Forelimb muscle (tissue), 1 donor: ENCODE measurements at places on chromosomes 16 and 17.

GRCh38 chr17:76879691-76880090 is 11.5 kb downstream of the MGAT5B start:
- DNase-seq = no peak

- DNase-seq = no peak
Measured at GRCh38 chr16:17448640-17449638, 21.8 kb downstream of the XYLT1 start.

- DNase-seq = no peak
Measured at GRCh38 chr16:50781043-50781442, 39.2 kb downstream of the CYLD start.

DNA sequence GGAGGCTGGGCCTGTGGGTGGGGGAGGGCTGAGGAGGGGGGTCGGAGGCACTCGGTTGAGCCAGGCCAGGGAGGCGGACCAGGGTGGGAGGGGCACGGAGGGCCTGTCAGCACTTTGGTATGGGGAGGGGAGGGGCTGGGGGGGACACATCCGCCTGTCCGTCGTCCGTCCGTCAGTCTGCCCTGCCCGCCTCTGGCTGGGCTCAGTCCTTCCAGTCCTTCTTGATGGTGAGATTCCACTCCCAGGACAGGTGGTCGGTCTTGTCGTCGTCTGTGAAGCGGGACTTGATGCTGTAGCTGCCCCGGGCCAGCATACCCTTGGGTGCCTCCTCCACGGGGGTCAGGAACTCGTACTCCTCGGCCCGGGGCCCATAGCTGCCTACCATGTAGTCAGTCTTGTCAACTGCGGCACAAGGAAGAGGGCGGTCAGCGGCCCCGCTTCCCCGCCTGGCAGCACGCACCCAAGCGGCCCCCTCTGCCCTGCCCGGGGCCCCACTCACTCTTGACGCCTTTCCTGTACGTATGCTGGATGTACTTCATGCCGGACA is 2.4 kb downstream of the ARHGDIA start:
- DNase-seq = no peak

- DNase-seq = no peak
Measured at GRCh38 chr17:37884516-37884915, 39.7 kb upstream of the TBC1D3K start.

DNA sequence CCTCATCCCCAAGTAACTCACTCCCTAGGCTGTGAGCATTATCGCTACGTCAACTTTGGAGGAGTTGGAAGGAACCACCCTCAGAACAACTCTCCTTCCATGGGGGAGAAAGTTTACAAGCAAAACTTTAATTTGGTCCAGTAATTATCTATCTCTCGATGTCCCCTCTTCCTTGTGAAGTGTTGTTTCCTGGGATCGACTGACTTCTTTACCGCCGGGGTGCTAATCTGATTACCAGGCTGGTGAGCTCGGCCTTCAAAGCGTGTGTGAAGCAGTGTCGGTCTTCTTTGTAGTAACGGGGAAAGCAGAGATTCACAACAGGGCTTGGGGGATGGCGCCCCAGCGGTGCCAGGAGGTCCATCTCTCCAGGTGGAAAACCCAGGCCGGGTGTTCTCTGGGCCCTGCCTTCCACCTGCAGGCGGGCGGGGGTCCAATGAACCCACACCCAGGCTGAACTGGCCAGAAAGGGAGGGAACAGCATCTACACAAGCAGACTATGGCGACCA is 14.5 kb upstream of the FOXF1 start:
- DNase-seq = no peak

DNA sequence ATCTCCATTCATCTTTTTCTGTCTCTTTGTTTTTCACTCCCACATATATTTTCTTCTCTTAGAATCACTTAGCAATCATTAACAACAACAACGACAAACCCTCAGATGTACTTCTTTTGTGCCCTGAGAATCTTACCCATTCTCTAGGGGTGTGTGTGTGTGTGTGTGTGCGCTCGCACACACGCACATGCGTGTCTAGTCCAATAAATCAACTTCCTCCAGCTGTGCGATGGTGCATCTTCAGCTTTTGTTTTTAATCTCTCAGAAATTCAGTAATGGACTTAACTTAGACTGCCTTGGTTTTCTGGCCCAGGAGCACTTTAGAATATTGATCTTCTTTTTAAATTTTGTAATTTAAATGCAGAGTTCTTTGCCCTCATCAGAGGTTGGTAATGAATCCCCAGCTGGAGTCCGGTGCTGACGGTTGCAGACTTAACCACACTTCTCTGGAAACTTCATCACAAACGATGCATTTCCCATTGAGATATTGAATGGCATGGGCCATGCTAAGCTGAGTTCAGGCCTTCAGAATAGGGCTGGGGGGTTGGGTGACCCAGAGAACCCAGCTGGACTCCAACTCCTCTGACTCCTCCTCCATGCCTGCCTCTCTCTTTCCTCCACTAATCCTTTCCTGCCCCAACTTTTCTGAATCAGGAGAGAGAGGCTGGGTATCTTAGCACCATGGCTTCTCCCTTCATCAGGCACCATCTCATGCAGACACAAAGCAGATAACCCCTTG is 193.9 kb downstream of the ZNF18 start:
- DNase-seq = no peak

DNA sequence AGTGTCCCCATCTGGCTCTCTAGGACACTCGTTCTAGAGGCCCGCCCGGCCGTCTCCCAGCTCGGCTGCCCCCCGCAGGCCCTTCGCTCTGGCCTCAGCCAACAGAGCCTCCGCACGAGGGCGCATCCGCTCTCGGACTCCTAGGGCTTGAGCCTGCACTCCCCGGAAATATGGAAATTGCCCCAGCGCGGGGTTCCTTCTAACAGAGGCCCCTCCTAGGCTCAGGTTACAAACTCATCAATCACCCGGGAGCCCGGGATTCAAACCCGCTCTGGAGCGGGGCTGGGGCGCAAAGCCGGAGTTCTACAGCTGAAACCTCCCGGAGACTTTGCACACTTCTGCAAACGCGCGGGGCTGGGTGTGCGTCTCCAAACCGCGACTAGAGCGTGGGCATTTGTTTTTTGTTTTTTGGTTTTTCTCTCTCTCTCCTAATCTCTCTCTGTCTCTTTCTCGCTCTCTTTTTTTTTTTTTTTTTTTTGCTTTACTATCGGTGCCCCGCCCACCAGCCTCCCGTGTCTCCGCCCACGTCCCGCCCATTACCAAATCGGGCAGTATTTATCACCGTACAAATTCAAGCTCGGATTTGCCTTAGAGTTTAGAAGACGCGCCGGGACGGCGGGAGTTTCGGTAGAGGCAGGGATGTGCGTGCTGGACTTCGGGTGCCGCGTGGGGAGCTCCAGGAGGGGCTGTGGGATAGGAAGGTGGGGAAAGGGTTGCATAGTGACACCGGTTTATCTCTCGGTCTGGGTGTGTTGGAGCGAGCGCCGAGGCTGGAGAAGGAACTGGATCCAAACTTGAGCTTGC is 2.4 kb upstream of the FOXL1 start:
- DNase-seq = no peak

- DNase-seq = no peak
Measured at GRCh38 chr16:83833921-83834320, 26.1 kb downstream of the HSBP1 start.

- DNase-seq = no peak
Measured at GRCh38 chr16:30901201-30902028, 5.0 kb downstream of the CTF1 start.

- DNase-seq = no peak
Measured at GRCh38 chr17:51088287-51088686, 32.4 kb downstream of the SPAG9 start.

- DNase-seq = no peak
Measured at GRCh38 chr16:78823027-78823426, 723.6 kb downstream of the WWOX start.
